ENCODE measurements at places on chromosomes 12 and 14.

DNA sequence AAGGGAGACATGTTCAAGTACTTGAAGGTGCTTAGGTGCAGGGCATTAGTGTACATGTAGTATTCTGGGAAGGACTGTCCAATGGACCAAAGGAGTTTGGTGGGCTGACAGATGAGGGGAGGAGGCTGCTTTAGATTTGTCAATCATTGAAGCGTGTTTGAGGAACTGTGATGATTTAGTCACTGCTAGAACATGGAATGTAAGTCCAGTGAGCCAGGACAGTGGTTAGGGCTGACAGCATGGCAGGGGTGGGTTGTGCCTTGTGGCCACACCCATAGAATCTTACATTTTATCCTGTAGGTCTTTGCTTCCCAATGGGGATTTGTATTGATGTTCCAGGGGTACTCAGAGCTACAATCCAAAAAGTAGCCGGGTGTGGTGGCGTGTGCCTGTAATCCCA, 24.6 kb downstream of the DIP2B start:
- DNase-seq: no peak

DNA sequence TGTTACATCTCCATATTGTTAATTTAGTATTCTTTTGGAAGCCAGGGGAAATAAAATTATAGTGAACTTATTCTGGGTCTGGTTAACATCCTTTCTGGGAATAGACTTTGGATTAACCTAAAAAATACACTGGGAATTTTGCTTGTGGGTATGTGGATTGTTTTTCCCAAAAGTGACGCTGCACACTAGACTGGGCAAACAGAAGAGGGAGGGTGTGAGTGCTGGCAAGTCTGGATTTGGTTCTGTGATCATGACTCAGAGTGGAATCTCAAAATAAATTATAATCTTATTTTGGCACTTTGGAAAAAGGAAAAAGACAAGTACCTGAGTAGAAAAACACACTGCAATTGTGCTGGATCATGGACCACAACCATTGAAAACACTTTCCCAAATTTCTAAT, 15.2 kb upstream of the LUM start:
- DNase-seq: no peak

DNA sequence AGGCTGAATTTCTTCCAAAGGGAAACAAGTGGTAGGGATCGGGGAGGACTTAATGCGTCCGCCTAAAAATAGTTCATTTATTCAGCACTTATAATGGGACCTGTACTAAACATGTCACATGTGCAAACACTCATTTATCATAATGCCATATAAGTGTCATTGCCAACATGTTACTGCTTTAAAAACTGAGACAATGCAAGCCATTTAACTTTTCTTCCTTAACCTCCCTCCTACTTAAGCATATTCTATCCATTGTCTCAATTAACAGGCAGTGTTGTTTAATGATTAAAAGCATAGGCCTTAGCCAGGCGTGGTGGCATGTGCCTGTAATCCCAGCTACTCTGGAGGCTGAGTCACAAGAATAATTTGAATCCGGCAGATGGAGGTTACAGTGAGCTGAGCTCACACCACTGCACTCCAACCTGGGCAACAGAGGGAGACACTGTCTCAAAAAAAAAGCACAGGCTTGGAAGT, 13.5 kb upstream of the SCFD1 start:
- DNase-seq: no peak

DNA sequence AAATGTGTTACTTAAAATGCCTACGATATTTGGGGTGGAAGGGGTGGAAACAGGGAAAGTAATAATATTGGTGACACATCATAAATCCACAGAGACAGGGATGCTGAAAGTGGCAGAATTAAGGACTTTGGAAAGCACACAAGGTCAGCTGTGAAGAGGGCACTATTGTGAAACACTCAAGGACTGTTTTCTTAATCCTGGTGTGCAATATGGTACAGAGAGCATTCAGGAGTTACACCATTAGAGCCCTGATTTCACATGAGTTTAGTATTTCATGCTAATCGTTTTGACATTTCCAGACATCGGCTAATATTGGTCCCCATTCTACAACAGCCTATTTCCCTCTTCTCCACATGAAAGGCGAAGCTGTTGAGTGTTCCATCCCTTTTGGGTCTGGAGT, 219.2 kb downstream of the MSRB3 start:
- DNase-seq: no peak

DNA sequence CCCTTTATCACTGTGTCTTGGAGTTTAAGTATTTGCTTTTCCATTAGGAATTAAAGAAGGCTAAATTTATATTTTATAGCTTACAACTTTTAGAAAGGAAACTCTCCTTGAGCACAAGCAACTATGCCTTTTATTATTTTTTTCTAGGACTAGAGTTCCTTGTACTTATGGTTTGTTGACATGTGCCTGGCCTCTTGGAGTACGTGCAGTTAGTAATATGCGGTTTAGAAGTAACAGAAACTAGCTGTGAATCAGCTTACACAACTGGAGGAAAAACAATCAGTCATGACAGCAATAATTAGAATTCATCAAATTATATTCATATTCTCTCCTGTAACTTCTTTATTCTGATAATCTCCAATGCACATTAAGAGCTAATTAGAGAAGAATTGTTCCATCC, 428.7 kb downstream of the AEBP2 start:
- no peak for DNase-seq

DNA sequence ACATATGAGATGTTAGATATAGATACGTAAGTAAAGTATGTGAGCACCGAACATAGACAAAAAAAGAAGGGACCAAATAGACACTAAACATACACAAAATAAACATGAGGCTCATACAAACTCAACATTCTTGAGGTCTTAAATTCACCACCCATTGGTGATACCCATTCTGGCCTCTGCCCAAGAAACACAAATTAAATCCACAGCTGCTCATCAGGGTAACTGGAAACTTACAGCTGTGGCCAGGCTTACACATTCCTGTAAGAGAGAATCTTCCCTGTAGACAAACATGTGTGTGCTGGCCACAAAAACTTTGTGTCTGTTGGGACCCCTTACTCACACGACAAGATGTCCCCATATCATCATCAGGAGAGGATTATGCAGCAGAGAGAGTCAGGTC, 22.4 kb downstream of the MAGOHB start:
- no peak for DNase-seq

- DNase-seq: no peak
Measured at GRCh38 chr12:104790296-104791125, 167.6 kb downstream of the SLC41A2 start.

GRCh38 chr14:101111620-101112290, 208.2 kb upstream of the RTL1 start:
- no peak for DNase-seq

DNA sequence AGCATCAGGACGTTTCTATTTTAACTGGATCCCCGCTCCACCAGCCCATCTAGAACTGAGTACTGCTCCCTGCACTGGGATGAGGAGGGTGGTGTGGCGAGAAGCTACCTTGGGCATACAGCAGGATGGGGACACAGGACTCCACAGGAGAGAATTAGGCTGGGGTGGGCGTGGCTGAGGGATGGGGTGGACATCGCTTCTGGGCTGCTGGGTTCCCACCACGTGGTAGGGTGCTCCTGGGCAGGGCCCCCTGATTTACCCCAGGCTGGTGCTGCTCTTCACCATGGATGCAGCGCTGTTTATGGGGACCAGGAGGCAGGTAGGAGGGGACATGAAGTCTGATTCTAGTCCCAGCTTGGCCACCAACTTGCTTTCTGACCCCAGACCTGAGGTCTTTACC, 41.9 kb downstream of the VDR start:
- DNase-seq: no peak

DNA sequence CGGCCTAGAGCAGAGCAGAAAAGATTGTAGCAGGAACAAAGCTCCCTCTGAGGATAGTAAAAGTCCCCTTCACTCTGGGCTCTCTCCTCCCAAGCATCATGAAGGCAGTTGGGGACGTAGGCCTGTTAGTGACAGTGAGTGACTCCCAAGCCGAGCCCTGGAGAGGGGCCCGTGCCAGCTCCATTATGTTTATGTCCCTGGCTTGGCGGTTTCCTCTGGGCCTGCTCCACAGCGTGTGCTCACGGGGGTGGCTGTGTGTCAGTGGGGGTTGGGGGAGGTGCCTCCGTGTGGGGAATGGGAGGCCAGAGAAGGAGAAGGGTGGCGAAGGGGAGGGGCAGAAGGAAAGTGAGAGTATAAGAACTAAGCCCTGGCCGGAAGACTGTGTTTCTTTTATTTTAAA, 170.0 kb upstream of the VASH1 start:
- no peak for DNase-seq

GRCh38 chr12:29455087-29455486, 42.4 kb downstream of the OVCH1 start:
- DNase-seq: peak; percentile 41
